ENCODE measurements at places on chromosomes 6 and 20. TPM values are rescaled to one million over a fixed set of nuclear protein-coding genes. Genes with fewer than 3 reads are reported as not detected.
A peak's percentile ranks its signal among the peaks of the same experiment; 100 is the strongest.

TRIM15 gene
- not detected for total RNA-seq

MYLK4 gene
- 0.62 TPM for total RNA-seq

GPR6 gene
- total RNA-seq = not detected

TAB2 gene
- total RNA-seq = 130 TPM

CGAS gene
- total RNA-seq = 26.6 TPM

RIPOR3 gene
- not detected for total RNA-seq

TINAG gene
- not detected for total RNA-seq

PRSS35 gene
- 0.31 TPM for total RNA-seq

TNFRSF6B gene
- not detected for total RNA-seq

GRCh38 chr20:1102016-1102415 lies 16.4 kb upstream of the PSMF1 start:
- no peaks in the 10 kb centered on the region for H3K36me3 ChIP-seq
- DNase-seq = no peak
- no peak overlapping the region for H3K4me3 ChIP-seq

DNA sequence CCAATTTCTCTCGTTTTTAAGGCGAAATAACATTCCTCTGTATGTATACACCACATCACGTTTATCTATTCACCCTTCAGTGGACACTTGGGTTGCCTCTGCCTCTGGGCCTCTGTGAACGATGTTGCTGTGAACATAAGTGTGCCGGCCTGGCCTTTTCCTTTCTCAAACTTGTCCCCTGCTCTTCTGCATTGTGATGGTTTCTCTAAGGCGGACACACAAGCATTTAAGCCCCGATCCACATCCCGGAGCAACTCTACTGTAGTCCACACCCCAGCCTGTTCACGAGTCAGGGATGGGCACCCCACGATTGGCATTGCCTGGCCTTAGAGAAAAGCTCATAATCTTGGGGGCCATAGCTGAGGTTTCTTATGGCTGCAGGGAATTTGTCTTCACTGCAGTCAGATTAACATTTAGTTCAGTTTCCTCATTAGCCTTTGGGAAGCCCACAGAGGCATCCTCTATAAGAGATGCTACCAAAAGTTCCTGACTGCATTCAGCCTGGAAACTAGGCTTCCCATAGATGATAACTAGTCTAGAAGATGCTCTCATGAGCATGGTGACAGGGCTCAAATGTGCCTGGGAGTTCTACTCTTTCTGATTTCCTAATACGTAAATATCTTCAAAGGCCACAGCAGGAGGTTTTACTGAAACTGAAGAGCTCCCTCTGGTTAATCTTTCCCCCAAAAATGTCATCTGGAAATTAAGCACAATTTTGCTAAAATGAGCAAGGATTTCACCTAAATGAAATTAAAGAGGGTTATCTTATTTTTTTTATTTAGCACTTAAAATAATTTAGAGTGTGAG lies 762 bp downstream of the ZC3H12D start:
- peak overlapping the region; percentile 88 for H3K4me3 ChIP-seq
- DNase-seq = no peak
- H3K36me3 ChIP-seq = peaks cover 5% of the 10 kb centered on the region

- H3K4me3 ChIP-seq = no peak overlapping the region
- H3K27ac ChIP-seq = no peak overlapping the region
- H3K4me1 ChIP-seq = peaks cover 6% of the 10 kb centered on the region
- peaks cover 5% of the 10 kb centered on the region for H3K36me3 ChIP-seq
These were observed 175.6 kb upstream of the PDE7B start for GRCh38 chr6:135675862-135676261.

DNA sequence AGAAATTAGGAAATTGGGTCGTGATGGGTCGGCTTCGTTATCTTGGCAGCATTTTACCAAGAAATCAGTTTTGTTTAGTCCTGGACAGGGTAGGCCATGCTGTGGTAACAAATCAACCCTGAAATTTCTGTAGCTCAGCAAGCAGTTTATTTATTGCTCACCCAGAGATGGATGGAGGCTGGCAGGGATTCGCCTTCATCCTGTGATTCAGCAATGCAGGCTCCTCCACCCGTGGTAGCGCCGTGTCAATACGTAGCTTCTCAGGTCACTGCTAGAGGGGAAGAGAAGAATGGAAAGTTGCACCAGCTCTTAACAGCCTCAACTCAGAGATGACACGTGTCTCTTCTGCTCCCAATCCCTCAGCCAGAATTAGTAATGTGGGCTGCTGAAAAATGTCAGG lies 157.0 kb upstream of the SGK1 start:
- DNase-seq = no peak
- H3K4me3 ChIP-seq = no peak overlapping the region
- H3K27ac ChIP-seq = no peak overlapping the region
- no peaks in the 10 kb centered on the region for H3K27me3 ChIP-seq
- no peaks in the 10 kb centered on the region for H3K36me3 ChIP-seq
- H3K4me1 ChIP-seq = peaks cover 2% of the 10 kb centered on the region

DNA sequence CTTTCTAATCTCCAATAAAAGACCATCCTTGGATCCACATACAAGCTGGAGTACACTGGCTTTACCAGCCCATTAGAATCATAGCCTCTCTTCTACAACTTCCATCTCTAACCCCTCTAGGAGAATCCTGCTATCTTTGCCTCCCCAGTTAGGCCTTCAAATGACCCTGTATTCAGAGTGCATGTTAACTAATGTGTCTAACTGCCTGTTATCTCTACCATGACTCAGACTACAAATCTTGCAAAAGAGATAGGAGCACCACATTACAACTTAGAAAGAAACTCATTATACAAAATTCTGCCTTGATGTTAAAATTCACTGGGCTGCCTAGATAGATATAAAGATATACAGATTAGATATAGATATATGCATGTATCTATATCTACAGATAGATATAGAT lies 28.2 kb downstream of the GPR63 start:
- H3K4me1 ChIP-seq = peaks cover 2% of the 10 kb centered on the region
- no peak overlapping the region for H3K4me3 ChIP-seq
- no peak for DNase-seq
- peaks cover 3% of the 10 kb centered on the region for H3K27me3 ChIP-seq
- H3K27ac ChIP-seq = no peak overlapping the region
- H3K36me3 ChIP-seq = no peaks in the 10 kb centered on the region

GRCh38 chr6:138357928-138358327 lies 19.8 kb upstream of the SMIM28 start:
- DNase-seq = no peak
- H3K4me1 ChIP-seq = no peaks in the 10 kb centered on the region
- no peak overlapping the region for H3K4me3 ChIP-seq
- H3K27ac ChIP-seq = no peak overlapping the region

- no peak overlapping the region for H3K4me3 ChIP-seq
- no peak for DNase-seq
- H3K27ac ChIP-seq = no peak overlapping the region
- H3K4me1 ChIP-seq = peaks cover 6% of the 10 kb centered on the region
- H3K27me3 ChIP-seq = peaks cover 8% of the 10 kb centered on the region
- H3K36me3 ChIP-seq = peaks cover 4% of the 10 kb centered on the region
These were observed 2.2 kb upstream of the VEGFA start for GRCh38 chr6:43767553-43768505.

DNA sequence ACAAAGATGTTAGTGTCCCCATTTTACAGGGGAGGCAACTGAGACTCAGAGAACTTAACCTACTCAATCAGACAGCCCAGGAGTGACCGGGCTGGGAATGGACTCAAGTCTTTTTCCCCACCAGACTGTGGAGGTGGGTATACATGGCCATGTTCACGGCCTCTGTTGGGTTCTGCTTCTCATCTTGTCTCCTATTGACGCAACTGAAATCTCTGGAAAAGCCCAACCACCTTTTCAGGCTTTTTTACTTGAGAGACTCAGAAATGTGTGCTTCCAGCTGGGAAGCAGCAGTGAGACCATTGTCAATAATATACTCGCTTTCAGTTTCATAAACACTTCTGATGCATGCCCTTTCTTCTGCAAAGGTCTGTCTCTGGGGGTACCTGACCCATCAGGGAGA lies 70.7 kb downstream of the SOBP start:
- no peaks in the 10 kb centered on the region for H3K36me3 ChIP-seq
- no peak overlapping the region for H3K4me3 ChIP-seq
- H3K4me1 ChIP-seq = peaks cover 8% of the 10 kb centered on the region
- H3K27me3 ChIP-seq = peaks cover 24% of the 10 kb centered on the region
- DNase-seq = no peak
- H3K27ac ChIP-seq = no peak overlapping the region

- H3K27ac ChIP-seq = no peak overlapping the region
- H3K4me3 ChIP-seq = no peak overlapping the region
- no peaks in the 10 kb centered on the region for H3K27me3 ChIP-seq
These were observed 25.0 kb upstream of the DEFB125 start for GRCh38 chr20:62487-62886.

- peaks cover 20% of the 10 kb centered on the region for H3K4me1 ChIP-seq
- H3K27me3 ChIP-seq = no peaks in the 10 kb centered on the region
- H3K36me3 ChIP-seq = peaks cover 16% of the 10 kb centered on the region
- no peak overlapping the region for H3K4me3 ChIP-seq
- no peak overlapping the region for H3K27ac ChIP-seq
These were observed 18.7 kb downstream of the CDS2 start for GRCh38 chr20:5145365-5146098.

DNA sequence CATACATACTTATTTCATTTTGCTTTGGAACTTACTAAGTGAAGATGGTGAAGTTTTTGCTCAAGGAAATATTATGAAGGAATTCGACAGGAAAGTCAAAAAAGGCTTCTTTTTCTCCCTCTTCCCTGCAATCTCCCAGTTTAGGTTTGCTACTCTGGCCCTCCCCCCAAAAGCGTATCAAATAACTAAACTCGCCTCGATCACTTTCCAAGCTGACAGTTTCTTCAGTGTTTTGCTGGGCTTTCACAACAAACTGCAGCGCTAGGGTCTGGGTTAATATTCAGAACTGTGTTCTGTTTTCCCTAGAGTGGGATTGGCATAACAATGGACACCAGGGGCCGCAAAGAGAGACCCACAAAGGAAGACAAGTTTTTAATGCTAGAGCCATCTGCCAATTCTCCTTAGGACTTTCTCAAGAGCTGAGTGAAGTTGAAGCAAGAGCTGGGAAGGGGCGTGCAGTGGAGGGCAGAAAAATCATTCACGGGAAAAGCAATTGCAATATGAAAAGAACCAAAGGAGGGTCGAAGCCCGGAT lies 57.8 kb downstream of the ATP9A start:
- H3K27me3 ChIP-seq = peaks cover 6% of the 10 kb centered on the region
- no peak for DNase-seq
- no peak overlapping the region for H3K27ac ChIP-seq
- no peaks in the 10 kb centered on the region for H3K4me1 ChIP-seq
- H3K4me3 ChIP-seq = no peak overlapping the region

DNA sequence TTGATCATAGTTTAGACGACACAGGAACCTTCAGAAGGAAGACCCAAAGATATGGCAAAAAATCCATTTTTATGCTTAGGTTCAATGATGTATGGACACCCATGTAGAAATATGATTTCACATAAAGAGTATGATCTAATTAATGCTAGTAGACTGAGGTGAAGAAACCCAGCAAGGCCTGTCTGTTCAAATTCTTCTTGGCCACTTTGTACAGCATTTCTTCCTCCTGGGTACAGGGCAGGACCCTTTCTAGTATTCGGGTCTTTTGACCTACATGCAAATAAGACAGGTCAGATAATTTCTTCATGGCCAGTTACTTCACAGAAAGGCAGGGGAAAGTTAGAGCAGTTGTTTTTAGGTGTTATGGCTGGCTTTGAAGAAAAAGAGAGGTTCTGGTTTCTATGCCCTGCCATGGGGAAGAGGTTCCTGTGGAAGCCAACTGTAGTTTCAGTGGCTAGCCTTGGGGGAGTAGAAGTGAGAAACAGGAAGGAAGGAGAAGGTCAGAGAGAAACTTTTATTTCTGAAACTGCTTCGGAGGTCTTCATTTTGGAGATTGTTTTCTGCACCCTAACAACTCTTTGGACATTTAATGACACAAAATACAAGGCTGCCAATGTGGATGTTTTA lies 208.3 kb downstream of the PTPRK start:
- peaks cover 31% of the 10 kb centered on the region for H3K4me1 ChIP-seq
- H3K4me3 ChIP-seq = peak overlapping the region; percentile 72
- no peak for DNase-seq
- peaks cover 2% of the 10 kb centered on the region for H3K27me3 ChIP-seq

DNA sequence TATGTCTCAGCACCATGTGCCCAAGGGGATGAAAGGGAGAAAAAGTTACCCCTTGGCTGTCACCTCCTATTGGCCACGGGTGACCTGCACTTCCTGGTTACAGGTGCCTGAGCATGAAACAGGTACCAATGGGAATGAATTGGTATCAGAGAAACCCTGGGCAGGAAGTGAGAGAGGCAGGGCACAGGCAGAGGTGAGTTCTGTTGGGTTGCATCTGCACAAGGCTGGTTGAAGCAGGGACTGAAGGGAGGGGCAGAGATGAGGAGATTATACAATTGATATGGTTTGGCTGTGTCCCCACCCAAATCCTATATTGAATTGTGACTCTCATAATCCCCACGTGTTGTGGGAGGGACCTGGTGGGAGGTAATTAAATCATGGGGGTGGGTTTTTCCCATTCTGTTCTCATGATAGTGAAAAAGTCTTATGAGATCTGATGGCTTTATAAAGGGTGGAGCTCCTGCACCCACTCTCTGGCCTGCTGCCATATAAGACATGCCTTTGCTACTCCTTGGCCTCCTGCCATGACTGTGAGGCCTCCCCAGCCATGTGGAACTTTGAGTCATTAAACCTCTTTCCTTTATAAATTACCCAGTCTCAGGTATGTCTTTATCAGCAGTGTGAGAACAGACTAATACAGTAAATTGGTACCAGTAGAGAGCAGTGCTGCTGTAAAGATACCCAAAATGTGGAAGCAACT lies 291.8 kb downstream of the LRFN2 start:
- H3K27ac ChIP-seq = no peak overlapping the region
- no peaks in the 10 kb centered on the region for H3K36me3 ChIP-seq
- no peaks in the 10 kb centered on the region for H3K4me1 ChIP-seq
- no peak for DNase-seq

DNA sequence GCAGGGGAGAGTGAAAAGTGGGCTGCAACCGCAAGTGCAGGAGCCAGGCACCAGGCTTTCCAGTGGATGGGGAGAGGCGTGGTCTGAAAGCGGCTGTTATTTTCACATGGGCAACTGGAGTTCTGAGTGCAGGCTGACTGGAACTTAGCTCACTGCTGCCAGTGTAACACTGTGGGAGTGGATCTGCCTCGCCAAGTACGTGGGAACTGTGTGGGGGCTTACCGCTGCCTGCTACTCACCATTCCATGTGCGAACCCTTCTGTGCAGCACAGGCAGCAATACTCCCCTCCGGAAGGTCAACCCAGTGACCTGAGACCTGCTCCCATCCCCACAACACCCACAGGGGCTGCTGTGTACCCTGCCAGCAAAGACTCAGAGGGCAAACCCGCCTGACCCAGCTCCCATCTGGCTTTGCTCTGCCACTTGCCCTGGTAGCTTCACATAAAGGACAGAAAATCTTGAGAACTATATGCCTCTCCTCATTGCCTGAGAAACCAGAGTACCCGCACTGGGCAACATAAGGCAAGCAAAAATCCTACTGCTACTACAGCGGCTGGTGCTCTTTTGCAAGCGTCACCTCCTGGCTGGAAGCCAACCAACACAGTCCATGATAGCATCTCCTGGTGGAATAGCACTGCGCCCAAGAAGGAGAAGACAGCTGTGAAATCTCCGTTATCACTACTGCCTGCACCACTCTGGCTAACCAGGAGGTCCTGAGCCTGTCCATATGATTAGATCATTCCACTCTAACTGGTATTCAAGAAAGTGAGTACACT lies 54.4 kb upstream of the SIRPG start:
- peaks cover 17% of the 10 kb centered on the region for H3K4me1 ChIP-seq
- peaks cover 1% of the 10 kb centered on the region for H3K27me3 ChIP-seq
- H3K27ac ChIP-seq = no peak overlapping the region
- H3K36me3 ChIP-seq = peaks cover 16% of the 10 kb centered on the region
